ENCODE measurements at places on chromosomes 13 and 19.

DNA sequence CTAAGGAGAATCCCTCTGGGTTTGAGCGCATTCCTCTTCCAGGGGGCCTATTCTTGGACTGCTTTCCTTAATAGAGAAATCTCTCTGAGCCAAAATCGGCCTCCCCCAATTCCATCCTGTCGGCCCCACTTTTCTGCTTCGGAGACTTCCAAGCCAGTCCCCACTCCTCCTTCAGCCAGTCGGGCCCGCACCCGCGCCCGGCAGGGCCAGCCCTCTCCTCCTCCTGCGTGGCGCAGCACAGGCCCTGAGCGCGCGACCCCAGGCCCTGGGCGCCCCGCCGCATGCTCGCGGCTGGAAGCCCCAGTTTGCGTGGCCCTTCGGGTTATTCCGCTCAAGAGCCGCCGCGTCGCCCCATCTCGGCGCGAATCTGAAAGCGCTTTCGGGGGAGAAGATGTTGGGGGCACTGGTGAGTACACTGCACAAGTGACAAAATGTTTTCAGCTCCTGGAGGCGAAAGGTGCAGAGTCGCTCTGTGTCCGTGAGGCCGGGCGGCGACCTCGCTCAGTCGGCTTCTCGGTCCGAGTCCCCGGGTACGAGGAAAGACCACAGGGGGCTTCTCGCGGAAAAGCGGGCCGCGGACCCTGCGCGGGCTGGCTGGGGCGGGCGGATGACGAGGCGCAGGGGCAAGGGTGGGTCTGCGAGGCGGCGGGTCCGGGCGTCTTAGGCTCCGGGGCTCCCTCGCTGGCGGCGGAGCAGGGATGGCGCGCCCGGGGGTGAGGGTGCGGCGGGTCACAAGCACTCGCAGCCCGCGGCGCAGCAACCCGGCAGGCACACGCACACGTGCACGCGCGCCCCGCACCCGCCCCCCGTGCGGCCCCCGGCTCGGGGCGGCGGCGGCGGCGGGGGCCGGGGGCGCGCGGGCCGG, at the start of gene IL17D:
IL17D (plus strand) TSS at position 785 of the 865 bp plus-strand sequence. CDS start 303 bp downstream, outside the sequence.
- DNase-seq = no peak

DNA sequence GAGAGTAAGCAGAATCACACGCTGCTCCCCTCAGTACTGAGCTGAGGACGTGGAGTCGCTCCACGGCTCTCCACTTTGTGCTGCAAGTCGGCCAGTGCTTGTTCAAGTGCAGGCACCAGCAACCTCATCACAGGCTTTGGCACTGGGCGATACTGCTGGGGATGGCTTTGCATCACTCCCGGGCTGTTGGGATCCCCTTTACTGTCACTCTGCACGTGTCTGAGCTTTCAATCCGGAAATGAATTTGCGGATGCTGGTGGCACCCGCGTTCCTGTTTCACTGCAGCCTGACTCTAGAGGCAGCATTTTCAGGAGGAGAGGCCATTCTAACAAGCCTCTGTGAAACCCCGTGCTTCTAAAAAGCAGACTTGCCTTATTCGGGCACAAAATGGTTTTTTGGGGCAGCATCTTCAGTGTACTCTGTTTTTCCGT, 19.1 kb downstream of the SMARCA4 start:
- DNase-seq = no peak

GRCh38 chr19:5588441-5588840, 20.7 kb upstream of the TINCR start:
- no peak for DNase-seq

DNA sequence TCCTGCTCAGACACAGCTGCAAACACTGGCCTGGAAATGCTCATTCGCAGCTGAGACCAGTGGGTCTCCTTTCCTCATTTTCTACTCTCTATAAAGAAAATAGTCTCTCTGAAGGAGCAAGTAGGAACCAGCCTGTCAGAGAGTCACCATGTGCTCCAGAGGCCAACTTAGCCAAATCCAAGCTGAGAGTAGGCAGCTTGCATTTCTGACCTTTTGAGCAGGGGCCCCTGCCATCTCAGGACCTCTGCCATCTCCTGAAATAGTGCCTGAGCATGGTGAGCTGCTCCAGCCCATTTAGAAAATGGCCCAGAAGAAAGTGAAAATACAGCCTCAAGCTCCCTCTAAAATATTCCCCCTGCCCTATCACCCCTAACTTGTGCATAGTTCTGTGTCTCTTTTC, 95.6 kb downstream of the STOML3 start:
- DNase-seq = no peak

DNA sequence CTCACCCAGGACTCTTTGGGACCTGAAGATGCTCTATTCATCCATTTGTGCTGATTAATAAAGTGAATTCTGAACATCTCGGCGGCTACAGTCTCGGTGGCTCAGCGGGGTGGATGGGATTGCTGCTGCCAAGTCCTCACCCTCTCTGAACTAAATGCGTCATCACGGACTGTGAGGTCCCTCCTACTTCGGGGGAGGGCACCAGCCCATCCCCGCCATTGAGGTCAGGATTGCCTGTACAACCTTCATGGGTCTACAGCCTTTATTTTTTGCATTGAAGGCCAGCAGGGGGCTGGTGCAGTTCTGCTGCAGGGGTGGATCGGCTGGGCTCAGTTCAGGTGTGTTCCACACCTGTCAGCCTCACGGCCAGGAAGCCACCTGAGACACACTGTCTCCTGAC, 181.8 kb downstream of the COL4A1 start:
- DNase-seq = no peak

GRCh38 chr19:56838024-56838908, 2.3 kb downstream of the PEG3 start:
- DNase-seq = no peak

- DNase-seq = no peak
Measured at GRCh38 chr19:547836-548720, 4.2 kb downstream of the GZMM start.

DNA sequence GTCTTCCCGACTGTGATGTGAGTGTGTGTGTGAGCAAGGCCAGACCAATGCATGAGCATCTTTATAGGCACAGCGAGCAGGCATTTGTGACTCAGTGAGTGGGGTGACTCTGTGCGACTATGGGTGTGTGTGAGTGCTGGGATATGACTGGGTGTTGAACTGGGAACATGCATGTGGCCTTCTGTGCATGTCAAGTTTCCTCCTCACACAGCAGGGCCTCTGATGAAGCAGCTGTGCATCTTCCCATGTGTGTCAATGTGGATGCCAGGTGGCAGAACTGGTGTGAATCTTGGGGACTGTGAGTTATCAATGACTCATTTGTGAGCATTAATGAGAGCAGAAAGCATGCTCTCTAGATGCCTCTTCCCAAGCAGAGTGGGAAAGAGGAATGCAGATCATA, 12.1 kb upstream of the LGALS14 start:
- no peak for DNase-seq

DNA sequence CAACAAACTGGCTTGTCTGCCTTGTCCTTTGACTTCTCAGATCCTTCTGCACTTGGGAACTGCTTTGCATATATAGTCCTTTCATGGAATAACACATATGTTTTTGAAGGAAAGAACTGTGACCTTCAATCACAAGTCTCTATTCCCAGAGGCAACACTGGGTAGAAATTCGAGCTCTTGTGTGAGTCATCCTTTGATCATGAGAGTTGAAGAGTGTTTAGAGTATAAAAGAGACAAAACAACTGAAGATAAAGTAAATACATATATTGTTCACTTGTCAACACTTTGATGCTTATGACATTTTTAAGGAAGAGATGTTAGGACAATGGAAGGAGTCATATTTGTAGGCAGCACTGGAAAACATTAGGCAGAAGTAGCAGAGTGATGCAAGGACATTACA, 5.2 kb upstream of the OR7A5 start:
- no peak for DNase-seq

- DNase-seq = no peak
Measured at GRCh38 chr19:15448044-15448777, 1.5 kb downstream of the WIZ start.

DNA sequence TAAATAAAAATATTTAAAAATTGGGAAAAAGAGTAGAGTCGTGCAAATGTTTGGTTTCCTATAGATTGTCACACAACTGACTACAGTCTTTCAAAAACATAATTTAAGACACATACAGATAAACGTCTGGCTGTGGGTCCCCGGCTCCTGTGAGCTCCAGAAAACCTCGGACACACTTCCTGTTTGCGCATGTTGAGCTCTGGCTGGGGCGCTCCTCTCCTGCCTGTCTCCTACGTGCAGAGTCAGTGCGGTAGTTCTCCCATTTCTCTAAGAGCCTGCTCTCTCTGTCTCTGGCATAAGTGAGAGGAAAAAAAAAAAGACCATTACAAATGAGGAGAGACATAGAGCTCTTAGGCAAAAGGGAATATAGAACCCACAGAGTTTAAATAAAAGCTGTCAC, 128.2 kb upstream of the OBI1 start:
- no peak for DNase-seq

GRCh38 chr19:16777811-16778210, 51.4 kb upstream of the SIN3B start:
- DNase-seq = no peak

- DNase-seq = no peak
Measured at GRCh38 chr13:80339912-80340650, 845 bp downstream of the SPRY2 start.

Data from amniotic stem cell (primary cell).